ENCODE measurements at places on chromosomes 11 and 22.

DNA sequence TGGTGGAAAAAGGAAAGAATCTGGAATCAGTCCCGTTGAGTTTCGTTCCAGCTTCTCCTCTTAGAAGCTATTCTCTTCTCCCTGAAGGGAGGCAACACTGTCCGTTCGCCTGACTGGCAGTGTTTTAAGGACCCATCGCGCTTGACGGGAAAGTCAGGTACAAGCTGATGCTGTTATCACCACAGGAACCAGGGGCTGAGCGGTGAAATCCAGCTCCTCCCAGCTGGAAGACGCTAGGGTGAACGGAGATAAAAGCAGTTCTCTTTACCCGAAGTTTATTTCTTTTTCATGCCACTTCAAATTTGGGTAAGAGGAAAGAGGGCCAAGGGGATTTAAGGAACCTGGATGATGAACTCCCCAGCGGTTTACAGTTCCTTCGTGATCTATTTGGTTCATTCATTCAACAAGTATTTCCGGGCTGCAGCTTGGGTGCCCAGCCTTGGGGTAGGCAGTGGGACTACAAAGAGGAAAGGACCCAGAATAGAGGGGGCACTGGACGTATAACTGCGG lies 551 bp upstream of the DEUP1 start:
- no peak for DNase-seq

GRCh38 chr22:22752556-22753477 lies 108.4 kb downstream of the GGTLC2 start:
- no peak for DNase-seq

DNA sequence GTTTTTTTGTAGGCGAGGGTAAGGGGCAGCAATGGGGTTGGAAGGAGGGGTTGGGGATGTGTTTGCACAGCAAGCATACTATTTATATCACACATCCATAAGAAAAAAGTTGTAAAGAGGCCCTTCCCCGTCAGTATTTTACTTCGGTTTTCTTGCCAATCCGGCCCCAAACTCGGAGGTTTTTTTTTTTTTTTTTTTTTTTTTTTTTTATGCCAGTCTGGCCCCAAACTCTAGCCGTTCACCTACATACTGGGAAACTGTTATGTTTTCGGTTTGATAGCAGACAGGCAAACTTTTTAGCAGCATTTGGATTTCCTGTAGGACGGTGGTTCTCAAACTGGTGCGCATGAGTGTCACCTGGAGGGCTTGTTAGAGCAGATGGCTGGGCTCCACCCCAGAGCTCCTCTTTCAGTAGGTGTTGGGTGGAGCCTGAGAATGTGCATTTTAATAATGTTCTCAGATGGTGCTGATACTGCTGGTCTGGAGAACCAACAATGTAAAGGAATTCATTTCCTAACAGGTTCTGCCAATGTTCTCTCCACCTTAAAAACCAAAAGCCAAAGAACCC lies 76.5 kb upstream of the ZBED5 start:
- no peak for DNase-seq

- DNase-seq, result no peak
Measured at GRCh38 chr22:36828815-36829214, 12.0 kb upstream of the PVALB start.

DNA sequence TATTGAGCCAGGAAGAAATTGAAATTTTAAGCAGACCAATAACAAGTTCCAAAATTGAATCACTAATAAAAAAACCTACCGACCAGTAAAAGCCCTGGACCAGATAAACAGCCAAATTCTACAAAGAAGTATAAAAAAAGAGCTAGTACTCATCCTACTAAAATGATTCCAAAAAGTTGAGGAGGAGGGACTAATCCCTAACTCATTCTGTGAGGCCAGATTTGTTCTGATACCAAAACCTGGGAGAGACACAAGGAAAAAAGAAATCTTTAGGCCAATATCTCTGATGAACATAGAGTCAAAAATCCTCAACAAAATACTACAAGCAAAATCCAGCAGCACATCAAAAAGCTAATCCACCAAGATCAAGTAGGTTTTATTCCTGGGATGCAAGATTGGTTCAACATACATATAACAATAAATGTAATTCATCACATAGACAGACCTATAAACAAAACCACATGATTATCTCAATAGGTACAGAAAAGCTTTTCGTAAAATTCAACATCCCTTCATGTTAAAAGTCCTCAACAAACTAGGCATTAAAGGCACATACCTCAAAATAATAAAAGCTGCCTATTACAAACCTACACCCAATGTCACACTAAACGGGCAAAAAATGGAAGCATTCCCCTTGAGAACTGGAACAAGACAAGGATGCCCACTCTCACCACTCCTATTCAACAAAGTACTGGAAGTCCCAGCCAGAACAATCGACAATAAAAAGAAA lies 13.1 kb downstream of the OR52A5 start:
- no peak for DNase-seq

DNA sequence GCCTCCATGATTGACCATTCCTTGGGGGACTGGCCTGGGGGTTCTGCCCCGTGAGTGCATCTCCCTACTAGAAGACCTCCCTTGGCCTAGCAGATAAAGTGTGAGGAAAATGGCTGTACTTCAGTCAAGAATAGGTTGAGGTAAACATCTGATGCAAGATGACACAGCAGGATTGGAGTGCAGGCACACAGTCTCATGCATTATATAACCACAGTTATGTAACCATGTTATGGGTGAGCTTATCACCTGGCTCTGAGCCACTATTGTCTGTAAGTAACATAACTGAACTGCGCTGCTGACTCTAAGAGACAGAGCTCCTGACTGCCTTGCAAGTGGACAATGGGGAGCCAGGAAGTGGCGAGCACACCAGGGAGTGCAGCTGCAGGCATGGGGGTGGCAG lies 378.7 kb upstream of the ANO5 start:
- DNase-seq, result no peak

GRCh38 chr22:40055143-40055883 lies 60.6 kb downstream of the FAM83F start:
- no peak for DNase-seq

DNA sequence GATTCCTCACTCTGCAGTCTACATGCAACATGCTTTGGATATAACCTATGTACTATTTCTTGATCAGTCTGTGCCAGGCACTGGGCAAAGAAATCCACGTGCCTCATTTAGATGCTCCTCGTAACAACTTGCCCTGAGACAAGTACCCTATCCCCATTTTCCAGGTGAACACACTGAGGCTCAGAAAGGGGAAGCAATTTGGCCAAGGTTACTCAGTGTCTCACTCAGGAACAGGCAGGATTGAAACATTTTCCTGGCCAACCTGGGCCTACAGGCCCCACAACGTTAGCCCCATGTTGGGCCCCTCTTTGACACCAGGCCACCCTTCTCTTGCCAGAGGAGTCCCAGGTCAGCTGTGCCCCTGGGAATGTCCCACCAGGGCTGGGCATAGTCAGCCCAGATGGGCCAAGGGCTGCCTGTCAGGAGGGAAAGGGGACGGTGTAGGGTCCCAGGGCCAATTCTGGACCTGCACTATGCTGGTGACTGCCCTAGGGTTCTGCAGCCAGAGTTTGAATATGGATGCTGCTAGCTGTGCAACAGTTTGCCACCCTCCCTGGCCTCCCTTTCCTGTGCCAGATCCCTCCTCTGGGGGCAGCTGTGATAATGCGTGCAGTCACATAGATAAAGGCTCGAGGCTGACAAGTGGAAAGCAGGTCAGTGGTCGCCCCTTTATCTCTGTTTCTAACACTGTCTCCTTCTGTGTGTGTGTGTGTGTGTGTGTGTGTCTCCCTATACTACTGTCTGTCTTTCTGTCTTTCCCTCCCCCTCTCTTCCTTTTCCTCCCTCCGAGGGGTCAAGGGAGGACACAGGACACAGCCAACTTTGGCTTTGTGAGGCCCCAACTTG lies 10.4 kb upstream of the EMID1 start:
- DNase-seq, result no peak

GRCh38 chr22:25139062-25139461 lies 60.6 kb upstream of the CRYBB3 start:
- DNase-seq, result no peak

DNA sequence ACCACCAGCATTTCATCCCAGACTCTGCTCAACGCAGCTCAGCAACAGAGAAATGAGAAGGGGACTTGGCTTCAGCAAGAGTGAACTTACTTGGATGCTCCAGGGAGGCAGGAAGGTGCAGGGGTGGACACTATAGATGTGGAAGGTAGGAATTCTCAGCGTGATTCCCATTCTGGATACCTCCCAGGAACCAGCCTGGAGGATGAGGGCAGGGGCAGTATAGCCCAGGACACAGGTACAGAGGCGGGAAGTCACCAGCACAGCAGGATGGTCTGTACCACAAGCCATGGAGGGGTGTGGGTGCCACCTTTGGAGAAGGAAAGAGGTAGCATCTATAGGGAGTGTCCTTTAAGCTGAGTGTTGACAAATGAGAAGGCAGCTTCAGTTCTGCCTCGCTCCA lies 1275.2 kb downstream of the TBC1D22A start:
- no peak for DNase-seq

- DNase-seq, result no peak
Measured at GRCh38 chr11:133598906-133599305, 66.6 kb upstream of the OPCML start.

- DNase-seq, result no peak
Measured at GRCh38 chr22:30717331-30717921, 22.8 kb downstream of the OSBP2 start.

GRCh38 chr11:87330187-87330601 lies 292.5 kb downstream of the TMEM135 start:
- no peak for DNase-seq

DNA sequence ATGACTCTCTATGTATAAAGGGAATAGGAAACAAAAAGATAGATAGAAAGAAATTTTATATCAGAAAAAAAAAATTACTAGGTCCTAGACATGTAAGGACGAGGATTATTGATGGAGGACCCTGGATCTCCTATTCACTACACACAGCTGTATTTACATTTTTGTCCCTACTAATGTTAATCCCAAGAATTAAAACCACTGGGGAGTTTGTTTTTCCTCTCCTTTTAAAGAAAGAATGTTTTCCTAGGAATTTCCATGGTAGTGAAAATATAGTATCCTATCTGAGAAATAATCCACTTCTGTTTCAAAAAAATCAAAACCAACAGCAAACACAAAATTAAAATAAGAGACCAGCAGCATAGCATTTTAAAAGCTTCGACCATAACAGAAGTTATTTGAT lies 41.1 kb downstream of the PDGFD start:
- no peak for DNase-seq

DNA sequence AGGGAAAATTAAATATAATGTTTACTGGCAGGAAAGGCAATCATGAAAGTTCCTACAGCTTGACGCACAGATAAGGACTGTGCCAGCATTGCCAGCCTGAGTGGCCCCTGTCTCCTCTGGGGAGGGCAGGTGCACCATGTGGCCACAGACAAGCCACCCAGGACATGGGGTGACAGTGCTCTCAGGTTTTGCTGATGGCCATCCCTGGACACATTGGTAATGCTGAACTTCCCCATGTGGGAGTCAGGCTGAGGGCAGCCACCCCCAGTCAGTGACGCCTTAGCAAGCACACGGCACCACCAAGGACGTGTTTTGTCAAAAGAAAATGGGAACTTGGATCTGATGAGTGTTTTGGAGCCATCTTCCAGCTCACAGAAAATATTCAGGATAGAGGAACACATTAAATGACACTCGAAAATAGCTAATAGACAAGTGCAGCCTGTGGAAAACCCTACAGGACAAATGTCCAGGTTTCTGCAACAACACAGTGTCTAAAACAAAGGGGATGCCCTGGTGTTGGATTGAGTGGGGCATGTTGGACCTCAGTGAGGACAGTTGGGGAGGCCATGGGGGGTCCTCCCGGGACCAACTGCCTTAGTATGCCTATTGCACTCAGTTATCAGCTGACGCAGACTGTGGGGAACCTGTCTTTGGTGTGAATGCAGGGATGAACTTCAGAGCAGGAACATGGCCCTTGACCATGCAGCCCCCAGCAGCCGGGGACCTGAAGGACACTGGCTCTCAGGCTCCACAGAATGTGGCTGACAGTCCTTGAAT lies 1450.5 kb downstream of the BRD1 start:
- no peak for DNase-seq

DNA sequence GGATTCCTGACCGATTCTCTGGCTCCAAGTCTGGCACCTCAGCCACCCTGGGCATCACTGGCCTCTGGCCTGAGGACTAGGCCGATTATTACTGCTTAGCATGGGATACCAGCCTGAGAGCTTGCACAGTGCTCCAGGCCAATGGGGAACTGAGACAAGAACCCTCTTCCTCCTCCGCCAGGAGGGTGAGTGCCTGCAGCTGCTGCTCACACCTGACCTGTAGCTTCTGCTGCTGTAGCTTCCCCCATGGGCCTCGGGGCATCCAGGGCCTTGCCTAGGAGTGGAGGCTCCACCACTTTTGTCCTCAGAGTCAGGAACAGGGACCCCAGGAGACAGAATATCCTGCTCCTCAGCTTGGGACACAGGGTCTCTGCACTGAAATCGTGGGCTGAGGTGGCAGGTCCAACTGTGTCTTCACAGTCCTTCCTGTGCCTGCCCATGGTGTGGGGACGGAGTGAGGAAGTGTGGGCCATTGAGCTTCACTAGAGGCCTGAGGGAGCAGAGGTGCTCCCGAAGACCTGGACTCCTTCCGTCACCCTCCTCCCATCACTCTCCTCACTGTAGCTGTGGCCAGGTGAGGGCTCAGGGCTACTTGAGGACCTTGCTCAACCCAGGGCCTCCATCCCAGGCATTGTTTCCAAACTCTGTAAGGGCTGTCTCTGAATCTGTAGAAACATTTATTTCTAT lies 103.8 kb downstream of the ZNF280B start:
- no peak for DNase-seq

GRCh38 chr11:91489989-91490388 lies 734.6 kb upstream of the FAT3 start:
- no peak for DNase-seq

DNA sequence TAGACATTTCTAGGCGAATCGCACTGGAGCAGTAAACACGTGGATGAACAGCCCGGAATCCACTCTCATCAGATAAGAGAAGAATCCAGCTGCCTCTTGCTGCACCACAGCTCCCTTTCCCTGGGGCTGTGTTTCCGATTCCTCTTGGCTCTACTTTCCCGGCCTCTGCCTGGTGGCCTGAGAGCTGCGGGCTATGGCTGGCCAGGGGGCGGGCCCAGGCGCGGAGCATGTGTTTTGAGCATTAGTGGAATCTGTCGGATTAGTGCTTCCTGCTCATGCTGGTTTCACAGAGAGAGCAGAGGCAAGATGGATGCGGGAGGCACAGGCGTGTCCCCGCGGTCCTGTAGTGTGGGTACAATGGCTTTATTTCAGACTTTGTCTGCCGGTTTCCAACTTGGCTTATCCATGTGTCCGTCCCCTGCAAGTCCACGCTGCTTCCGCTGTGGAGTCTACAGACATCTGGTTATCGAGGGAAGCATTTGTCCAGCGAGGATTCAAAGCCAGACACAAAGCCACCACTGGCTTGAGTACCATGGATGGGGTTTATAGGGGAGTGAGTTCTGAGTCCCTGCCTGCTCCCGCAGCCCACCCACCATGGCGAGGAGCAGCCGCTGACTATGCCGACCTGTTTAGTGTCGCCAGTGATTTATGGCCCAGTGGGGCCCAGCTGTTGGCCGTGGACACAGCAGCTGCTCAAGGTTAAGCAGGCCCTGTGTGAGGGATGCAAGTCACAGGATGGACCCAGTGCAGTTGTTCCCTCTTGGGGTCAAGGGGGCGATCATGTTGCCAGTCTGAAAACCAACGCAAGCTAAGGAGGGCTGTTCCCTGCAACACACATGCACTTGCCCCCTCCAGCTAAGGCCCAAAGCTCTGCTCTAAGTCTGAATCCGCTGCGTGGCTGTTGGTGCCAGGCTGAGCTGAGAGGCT lies 43.3 kb upstream of the EP300 start:
- no peak for DNase-seq
